ENCODE measurements at places on chromosomes 3 and 15.

DNA sequence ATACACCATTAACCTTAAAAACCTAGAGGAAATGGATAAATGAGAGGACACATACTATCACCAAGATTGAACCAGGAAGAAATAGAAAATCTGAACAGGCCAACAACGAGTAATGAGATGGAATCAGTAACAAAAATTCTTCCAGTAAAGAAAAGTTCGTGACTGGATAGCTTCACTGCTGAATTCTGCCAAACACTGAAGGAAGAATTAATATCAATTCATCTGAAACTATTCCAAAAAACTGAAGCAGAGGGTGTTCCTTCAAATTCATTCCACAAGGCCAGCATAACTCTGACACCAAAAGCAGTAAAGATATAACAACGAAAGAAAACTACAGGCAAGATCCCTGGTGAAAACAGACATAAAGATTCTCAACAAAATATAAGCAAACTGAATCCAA is 195.8 kb upstream of the GPR149 start:
- no peak for DNase-seq

- DNase-seq = no peak
These were observed 63.6 kb downstream of the OSTN start for GRCh38 chr3:191262650-191263049.

GRCh38 chr3:72628065-72628464 is 220.2 kb downstream of the SHQ1 start:
- DNase-seq = no peak

- no peak for DNase-seq
These were observed 591.4 kb upstream of the NR2F2 start for GRCh38 chr15:95739131-95739530.

GRCh38 chr3:86046436-86047136 is 944.4 kb downstream of the VGLL3 start:
- no peak for DNase-seq

GRCh38 chr3:159620281-159620680 is 368.4 kb upstream of the IL12A start:
- DNase-seq = no peak

DNA sequence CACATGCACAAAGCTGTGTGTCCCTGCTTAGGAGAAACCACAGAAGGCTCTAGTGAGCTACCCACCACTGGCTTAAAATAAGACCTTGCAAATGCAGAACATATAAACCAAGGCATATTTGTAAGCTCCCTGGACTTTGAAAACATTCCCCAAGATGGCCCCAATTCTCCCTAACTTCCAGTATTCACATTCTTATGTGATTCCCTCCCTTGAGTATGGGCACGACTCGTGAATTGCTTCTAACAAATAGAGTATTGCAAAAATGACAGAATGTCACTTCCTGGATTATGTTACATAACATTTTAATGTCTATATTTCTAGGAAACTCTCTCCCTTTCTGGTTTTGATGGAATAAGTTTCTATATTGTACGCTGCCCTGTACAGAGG is 131.8 kb upstream of the MCTP2 start:
- DNase-seq = no peak

- DNase-seq = no peak
These were observed 110.2 kb upstream of the UMPS start for GRCh38 chr3:124619887-124620599.

DNA sequence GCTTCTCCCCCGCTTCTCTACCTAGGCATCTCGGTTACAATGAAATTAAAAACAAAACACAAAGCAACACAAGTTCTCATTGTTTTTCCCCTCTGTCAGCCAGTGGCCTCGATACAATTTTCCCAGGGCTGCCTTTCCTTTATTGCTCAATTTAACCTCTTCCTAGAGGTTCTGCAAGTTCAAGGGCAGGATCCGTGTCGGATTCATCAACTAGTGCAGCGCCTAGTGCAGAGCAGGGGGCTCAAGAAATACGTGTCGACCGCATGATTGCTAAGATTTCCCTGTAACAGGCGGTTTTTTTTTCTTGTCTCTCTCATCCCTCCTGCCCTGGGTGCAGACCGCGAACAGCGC is 1.4 kb upstream of the BHLHE40 start:
- DNase-seq = no peak

DNA sequence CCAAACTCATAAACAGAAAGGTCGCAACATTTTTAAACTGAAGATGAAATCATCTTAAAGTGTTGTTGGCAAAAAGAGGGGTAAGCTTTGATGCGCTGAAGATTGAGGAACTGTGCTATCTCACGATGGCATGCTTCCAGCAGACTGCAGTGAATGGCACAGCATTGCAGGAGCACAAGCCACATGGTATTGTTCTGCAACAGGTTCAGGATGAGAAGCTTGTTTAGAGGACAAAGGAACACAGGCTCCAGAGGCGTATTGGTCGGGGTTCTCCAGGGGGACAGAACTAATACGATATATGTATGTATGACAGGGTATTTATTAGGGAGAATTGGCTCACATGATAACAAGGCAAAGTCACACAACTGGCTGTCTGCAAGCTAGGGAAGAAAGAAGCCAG is 13.8 kb upstream of the PLD1 start:
- DNase-seq = no peak

- DNase-seq = no peak
These were observed 63.0 kb downstream of the LINGO1 start for GRCh38 chr15:77569729-77570125.

DNA sequence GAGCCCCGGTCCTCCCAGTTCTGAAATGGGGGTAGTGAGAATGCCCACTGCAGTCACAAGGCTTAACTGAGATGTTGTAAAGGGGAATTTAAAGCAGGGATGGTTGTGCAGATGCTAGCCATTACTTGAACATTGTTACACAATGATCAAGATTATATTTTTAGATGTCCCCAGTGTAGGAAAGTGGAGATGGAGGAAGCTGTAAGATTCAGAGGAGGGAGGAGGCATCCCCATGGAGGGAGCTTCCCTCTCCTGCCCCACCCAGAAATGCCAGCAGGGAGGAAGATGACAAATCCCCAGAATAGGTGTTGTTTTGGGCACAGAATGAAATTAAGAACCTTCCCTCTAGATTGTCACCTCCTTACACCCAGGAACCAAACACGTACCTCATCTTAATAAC is 46.1 kb downstream of the EFCAB12 start:
- DNase-seq = no peak

GRCh38 chr3:123281929-123282328 is 80.2 kb downstream of the SEC22A start:
- no peak for DNase-seq

GRCh38 chr15:61185759-61186158 is 43.3 kb downstream of the RORA start:
- no peak for DNase-seq

DNA sequence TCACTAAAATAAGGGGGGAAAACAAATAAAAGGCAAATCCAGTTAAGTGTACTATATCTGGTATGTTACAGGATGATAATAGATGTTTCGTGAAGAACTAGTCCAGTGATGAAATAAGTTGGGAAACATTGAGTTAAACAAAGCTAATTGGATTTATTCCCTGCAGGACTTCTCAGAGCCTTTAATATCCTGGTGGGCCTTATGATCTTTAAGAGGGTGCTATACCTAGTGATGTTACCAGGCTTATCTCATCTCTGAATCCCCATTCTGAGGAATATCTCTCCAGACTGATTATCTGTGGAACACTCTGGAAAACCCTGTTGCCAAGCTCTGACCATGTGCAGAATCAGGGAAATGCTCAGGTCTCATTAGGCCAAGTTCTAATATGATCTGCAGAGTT is 54.8 kb upstream of the POMGNT2 start:
- no peak for DNase-seq

- DNase-seq = no peak
These were observed 75.0 kb downstream of the PEX5L start for GRCh38 chr3:179961703-179962078.

GRCh38 chr3:147007736-147008245 is 398.6 kb downstream of the ZIC4 start:
- no peak for DNase-seq

Data from activated naive CD4-positive, alpha-beta T cell (primary cell).